ENCODE measurements at places on chromosomes 2 and 18.

DNA sequence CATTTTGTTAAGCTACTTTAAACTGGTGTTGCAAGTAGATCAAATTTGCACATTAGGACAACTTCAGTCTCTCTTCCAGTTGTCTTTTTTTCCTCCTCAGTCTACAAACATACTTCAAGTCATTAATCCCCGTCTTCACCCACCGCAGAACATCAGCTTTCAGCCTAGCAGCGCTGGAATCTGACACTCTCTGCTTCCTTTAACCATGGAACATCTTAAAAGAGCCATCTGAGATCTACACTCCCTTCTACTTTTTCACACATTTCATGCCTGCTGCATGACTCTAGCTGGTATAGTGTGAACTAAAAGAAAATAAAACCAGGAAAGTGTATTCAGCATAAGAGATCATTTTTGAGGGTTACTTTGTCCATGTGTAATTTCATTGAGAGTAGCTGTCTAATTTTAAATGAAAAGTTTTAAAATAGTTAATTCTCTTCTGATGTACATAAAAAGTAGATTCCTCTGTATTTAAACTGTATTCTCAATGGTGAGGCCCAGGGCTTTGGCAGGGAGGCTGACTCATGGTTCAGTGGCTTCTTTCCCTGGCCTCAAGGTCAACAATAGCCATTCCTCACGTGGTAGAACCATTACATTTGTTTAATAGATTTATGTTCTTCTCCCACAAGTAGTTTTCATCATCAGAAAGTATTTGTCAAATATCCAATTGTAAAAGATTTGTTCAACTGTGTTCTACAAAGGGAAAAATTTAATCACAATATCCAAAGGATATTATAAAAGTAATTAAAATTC lies 16.5 kb downstream of the SGPP2 start:
- DNase-seq, result no peak

- DNase-seq, result peak; percentile 55
Measured at GRCh38 chr18:61901323-61901986, 8.6 kb upstream of the RNF152 start.

DNA sequence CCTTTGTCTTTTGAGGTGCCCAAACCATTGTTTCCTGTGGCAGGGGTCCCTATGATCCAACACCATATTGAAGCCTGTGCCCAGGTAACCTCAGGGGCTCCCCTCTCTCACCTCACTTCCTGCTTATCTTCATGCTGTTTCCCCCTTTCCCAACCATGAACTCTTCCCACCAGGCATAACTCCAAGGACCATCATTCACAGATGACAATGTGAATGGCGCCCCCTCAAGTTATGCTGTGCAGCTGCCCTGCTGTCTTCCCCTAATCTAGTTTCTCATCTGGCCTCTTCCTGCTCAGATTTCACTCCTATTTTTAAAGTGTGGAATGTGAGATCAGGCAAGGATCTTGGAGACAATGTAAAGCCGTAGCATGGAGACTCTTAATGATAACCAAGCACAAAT lies 1.4 kb downstream of the GMPPA start:
- no peak for DNase-seq

DNA sequence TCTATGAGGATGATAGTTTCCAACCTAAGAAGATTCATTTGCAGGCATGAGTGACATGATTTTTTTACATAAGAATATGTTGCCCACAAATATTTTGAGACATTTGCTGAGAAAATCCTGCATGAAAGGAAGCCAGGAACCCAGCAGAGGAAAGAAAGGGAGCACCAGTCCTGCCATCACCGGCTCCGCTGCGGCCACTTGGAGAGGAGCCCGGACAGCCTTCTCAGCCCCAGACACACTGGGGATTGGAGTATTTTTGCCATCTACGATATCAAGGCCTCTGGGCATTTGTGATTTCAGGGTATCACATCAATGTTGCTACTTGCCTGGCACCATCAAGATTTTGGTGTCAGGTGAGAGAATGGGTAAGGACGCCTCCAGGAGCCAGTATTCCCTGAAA lies 228.3 kb downstream of the PTGR3 start:
- DNase-seq, result no peak

DNA sequence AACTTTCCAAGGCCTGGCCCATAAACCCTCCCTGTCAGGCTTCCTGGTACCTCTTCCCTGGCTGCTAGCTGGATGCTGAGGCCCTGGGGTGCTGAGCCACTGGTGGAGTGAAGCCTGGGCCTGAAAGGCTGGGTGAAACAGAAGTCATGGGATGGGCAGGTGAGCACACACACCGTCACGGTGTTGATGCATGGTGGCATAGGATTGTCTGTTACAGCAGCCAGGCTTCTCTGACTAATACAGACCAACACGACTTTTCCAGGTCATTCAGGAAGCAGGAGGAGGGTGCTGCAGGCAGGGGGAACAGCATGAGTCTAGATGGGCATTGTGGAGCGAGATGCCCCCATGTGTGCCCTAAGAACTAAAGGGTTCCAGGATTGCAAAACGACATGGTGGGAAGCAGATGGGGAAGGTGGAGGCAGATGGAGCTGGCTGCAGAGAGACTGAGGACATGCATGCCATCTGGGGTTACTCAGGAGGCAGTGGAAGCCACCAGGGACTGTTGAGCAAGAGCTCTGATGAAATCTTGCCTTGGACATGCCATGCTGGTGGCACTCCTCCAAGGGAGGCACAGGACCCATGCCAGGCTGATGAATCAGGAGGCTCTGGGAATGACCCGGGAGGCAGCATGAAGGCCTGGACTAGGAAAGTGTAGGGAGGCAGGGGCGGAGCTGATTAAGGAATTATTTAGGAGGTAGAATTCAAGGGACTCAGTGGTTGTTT lies 480.9 kb downstream of the TSN start:
- no peak for DNase-seq

DNA sequence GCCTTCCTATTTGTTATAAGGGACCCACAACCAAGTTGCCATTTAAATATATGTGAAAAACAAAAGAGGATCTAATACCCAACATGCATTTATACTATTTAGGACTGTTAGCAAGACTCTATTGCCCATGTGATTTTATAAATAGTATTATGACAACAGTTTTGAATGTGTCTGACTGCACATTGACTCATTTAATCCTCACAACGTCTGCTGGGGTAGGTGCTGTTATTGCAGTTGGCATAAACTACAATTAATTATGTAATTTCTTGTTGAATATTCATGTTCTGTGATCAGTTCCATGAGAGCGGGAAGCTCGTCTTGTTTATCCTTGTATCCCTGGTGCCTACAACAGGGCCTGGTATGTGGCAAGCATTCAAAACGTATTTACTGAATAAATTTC lies 53.7 kb downstream of the SH2D6 start:
- DNase-seq, result no peak

DNA sequence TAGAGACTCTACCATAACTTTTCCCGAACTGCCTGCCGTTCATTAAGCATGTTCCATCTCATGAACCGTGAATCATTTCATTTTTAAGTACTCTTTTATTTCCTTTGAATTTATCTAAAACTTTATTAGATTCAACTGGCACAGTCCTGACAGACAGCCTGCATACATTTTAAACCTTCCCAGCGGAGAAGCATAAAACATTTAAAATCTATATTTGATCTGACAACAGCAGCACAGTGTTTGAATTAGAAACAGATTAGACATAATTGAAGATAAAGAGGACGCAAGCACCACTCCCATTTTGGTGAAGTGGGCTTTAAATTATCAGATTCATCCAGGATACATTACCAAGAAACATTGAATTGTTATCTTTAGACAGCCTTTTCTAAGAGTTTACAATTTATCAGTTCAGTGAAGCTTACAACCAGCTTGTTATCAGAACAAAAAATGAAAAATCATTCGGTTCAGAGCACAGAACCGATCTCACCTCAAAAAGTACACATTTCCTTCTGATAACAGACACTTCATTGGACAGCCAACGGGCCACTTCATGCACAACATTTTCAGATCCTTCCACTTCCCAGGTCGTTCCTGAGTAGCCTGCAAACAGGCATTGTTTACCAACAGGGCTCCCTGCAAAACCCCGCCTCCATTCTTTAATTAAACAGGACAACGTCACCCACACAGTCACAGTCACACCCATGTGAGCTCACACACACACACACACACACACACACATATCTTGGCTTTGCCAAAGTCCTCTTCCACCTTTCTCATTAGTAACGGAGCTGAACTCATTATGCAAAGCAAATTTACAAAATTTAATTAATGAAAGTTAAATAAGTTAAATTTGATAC lies 171.2 kb downstream of the SP3 start:
- peak; percentile 8 for DNase-seq

DNA sequence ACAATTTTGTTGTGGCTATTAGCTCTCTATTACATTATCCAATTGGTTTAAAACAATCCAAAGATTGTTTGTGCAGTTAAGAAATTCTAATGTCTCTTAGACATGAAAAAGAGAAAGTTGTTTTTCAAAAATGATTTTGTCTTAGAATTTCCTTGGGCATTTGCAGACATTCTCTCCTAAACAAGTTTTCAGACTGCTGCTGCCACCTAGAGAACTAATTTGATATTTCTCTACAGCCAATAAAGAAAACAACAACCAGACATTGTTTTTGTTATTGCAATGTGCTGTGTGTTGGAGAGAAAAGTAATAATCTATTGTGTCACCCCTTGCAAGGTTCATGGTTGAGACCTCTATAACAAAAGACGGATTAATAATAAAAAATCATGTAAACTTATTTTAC lies 119.0 kb upstream of the SYT4 start:
- DNase-seq, result peak; percentile 27

GRCh38 chr2:26563686-26564085 lies 77.5 kb downstream of the CIB4 start:
- no peak for DNase-seq

DNA sequence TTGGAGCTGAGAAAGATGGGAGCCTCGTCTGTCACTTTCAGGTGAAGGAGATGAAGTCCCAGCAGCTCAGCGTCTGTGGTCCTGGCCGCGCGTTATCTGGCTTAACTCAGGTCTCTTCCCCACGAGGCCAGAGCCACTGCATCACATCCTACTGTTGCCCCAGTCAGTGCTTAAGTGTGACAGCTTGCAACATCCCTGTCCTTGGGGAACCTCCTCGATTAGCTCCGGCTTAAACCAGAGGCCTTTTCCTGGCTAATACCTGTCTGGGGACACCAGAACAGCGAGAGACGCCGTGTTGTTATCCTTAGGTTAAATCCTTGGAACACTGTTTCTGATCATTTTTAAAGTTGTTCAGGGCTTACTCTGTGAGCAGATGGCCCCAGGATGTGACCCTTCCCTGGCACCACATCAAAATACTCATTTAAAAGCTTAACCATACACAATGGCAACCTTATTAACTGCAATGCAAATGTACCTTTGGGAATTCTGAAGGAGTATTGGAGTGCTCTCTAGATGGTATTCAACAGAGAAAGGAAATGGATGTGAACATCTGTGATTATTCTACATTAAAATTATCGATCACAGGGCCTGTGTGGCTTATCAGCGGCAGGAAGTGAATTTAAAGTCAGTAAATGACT lies 61.2 kb upstream of the SPP2 start:
- peak; percentile 53 for DNase-seq

DNA sequence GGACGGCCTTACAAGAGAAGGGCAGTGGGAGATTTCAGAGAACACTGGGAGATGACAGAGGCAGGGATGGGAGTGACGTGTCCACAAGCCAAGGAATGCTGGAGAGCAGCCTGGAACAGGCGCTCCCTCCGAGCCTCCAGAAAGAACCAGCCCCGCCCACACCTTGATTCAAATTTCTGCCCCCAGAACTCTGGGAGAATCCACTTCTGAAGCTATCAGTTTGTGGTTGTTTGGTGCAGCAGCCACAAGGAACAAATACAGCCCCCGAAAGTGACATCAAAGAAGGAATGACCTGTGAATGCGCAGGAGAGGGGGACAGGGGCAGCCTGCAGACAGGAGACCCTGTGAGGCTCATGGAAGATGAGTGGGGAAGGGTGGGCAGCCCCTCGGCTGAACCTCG lies 67.3 kb downstream of the TWIST2 start:
- no peak for DNase-seq

DNA sequence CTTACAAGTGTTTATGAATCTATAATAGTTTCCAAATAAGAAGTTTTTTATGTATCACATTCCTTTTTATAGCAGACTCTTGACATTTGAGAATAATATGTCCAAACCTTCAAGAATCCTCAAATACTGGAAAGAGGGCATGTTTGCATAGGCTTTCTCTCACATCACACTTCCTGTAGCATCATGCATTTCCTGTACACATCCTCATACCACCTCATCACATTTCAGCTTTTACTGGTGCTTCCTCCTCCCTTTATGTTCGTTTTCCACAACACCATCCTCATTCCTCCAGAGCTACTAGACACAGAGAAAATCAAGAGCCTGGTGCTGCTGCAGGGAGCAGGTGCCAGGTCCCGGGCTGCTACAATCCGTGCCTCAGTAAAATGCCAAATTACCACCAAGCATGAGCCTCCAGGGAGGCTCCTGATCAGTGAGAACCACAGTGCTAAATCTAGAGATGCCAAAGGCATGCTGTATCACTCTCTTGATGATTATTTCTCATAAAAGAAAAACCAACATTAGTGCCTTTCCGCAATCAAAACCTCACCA lies 137.7 kb upstream of the CYP1B1 start:
- no peak for DNase-seq

DNA sequence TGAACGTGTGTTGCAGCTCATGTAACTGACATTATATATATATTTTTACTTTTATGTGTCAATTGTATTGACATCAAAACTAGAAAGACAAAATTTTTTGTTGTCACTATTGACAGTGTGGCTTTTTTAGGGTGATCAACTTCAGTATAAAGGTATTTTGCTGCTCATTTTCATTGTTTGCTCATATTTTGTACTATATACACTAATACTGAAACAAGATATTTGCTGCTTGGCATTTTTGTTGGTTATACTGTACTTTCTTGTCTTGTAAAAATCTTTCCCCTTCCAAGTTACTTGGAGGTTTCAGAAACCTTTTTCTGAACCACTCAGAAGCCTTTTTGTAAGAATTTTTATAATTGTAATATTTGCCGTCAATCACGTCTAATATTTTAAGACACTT lies 16.5 kb downstream of the AFTPH start:
- no peak for DNase-seq

DNA sequence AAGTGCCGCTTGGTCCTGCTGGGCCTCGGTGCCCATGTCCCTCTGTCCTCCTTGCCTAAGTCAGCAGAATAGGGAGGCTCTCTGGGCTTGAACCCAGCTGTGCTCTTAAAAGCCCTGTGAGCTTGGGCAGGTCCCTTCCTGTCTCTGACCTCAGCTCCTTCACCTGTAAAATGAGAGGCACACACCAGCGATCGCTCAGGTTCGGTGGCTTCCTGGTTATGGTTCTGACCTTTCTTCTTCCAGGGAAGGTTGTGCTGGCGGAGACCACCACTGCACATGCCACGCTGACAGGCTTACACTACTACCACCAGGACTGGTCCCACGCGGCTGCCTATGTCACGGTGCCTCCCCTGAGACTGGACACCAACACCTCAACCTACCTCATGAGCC lies 36.1 kb upstream of the MAPRE3 start:
- DNase-seq, result no peak
